Left renal pelvis (tissue), 4 donors: ENCODE measurements at places on chromosomes 11 and 22. TPM values are rescaled to one million over a fixed set of nuclear protein-coding genes. Genes with fewer than 3 reads are reported as not detected.

The BCR gene
- polyA plus RNA-seq, result 63.5 TPM

The GAB4 gene
- polyA plus RNA-seq, result not detected

The APOL4 gene
- 7.3 TPM for polyA plus RNA-seq

The JAML gene
- 2.9 TPM for polyA plus RNA-seq

The MRGPRF gene
- polyA plus RNA-seq, result 17.9 TPM

The TRIM21 gene
- polyA plus RNA-seq, result 20.6 TPM

The CRY2 gene
- 31.0 TPM for polyA plus RNA-seq

The TEX12 gene
- not detected for polyA plus RNA-seq

The ZBTB44 gene
- polyA plus RNA-seq, result 44.8 TPM

The KCTD14 gene
- polyA plus RNA-seq, result 14.3 TPM

The TESMIN gene
- polyA plus RNA-seq, result 15.6 TPM

The RPL3 gene
- 3,242 TPM for polyA plus RNA-seq

The EMID1 gene
- 7.7 TPM for polyA plus RNA-seq

The SIK2 gene
- polyA plus RNA-seq, result 25.0 TPM

The GAL gene
- 0.49 TPM for polyA plus RNA-seq

The RAB36 gene
- polyA plus RNA-seq, result 16.3 TPM

The GRIA4 gene
- polyA plus RNA-seq, result 7.2 TPM

The CLMP gene
- polyA plus RNA-seq, result 47.8 TPM

The MLC1 gene
- polyA plus RNA-seq, result 0.87 TPM

The CHRM1 gene
- polyA plus RNA-seq, result not detected

The ZW10 gene
- 25.4 TPM for polyA plus RNA-seq
